ENCODE measurements at places on chromosomes 1 and 21. TPM values are rescaled to one million over a fixed set of nuclear protein-coding genes. Genes with fewer than 3 reads are reported as not detected.

DNA sequence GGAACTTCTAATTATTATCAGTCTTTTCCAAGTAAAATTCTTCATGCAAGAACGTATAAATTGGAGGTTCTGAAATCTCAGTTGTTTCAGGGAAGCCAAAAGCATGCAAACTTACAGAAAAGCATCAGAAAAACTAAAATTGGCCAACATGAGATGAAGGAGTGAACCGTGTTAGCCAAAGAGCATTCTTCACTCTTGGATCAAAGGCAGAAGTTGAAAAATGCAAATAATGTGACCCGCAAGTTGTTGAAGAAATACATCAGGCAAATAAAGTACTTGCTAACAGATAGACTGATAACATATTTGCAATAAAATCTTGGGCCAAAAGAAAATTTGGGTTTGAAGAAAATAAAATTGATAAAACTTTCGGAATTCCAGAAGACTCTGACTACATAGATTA, 29.6 kb downstream of the DIPK1A start:
- no peak for DNase-seq

DNA sequence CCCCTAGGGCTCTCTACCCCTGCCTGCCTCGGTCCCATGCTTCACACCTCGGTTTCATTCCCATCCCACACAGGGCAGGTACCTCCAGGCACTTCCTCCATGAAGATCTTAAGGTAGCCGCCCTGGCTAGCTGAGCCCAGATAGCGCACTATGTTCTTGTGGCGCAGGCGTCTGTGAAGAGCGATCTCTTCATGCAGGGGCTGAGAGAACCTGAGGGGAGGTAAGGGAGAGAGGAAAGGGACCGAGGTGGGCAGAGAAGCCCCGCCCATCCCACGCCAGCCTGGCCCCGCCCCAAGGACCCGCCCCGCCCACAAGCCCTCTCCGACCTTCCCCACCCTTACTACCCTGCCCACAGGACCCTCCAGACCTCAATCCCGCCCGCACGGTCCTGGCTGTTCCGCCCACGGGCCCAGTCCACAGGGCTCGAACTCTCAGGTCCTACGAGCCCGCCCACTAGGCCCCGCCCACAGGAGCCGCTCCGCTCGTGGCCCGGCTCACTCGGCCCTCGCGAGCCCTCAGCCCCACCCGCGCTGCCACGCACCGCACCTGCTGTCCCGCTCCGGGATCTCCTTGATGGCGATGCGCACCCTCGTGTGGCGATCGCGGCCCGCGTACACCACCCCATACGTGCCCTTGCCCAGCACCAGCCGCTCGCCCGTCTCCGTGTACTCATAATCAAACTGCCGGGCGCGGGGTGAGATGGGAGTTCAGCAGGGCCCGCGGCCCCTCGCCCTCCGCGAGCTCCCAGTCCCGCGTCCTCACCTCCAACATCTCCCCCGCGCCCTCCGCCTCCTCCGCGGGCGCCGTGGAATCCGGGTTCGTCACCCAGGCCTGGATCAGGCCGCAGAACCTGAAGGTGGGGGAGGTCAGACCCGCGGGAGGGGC, 6.4 kb downstream of the MAP3K6 start:
- peak; percentile 92 for DNase-seq

SRSF10 gene
- 251 TPM for polyA plus RNA-seq

FOXD2 gene
- 0.32 TPM for polyA plus RNA-seq
